ENCODE measurements at places on chromosomes 3 and 15.

DNA sequence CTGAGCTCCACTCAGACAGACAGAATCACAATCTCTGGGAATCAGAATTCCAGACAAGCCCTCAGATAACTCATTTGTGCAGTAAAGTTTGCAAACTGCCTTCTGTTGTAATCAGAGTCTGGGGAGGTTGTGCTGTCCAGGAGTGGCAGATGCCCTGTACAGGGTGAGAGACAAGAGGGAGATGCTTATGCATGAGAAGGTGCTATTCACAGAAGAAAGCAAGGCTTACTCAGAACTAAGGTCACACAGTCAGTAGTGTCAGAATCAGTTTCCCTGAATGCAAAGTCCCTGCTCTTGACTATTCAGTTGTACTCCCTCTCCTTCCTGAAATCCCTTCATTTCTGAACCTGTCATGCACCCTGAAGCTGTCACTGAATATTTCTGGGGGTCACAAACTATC, 43.7 kb downstream of the SRPRB start:
- H3K4me3 ChIP-seq = no peak overlapping the region
- no peak overlapping the region for H3K27ac ChIP-seq
- no peaks in the 10 kb centered on the region for H3K36me3 ChIP-seq
- H3K4me1 ChIP-seq = no peaks in the 10 kb centered on the region

GRCh38 chr15:59199626-59200465, 6.8 kb upstream of the LDHAL6B start:
- DNase-seq = no peak
- no peaks in the 10 kb centered on the region for H3K4me1 ChIP-seq
- peaks cover 14% of the 10 kb centered on the region for H3K36me3 ChIP-seq
- no peak overlapping the region for H3K27ac ChIP-seq
- no peaks in the 10 kb centered on the region for H3K27me3 ChIP-seq

- no peaks in the 10 kb centered on the region for H3K27me3 ChIP-seq
- H3K36me3 ChIP-seq = no peaks in the 10 kb centered on the region
- DNase-seq = no peak
- H3K27ac ChIP-seq = no peak overlapping the region
- H3K4me1 ChIP-seq = no peaks in the 10 kb centered on the region
Observed at GRCh38 chr3:132245552-132246142, 71.6 kb upstream of the ACP3 start.

DNA sequence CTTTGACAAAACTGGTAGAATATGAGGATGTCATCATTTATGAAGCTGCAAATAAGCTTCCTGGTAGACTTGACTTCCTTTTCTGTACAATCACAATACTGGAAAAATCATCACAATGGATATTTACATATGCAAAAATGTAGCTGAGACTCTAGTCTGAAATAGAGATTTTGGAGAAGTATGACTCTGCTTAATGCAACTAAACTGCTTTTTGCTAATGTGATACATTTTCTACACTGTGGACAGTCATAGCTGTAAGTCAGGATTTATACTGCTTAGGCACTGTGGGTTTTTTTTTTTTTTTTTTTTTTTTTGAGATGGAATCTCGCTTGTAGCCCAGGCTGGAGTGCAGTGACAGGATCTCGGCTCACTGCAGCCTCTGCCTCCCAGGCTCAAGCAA, 34.5 kb upstream of the ST3GAL6 start:
- no peaks in the 10 kb centered on the region for H3K36me3 ChIP-seq
- H3K4me1 ChIP-seq = no peaks in the 10 kb centered on the region
- H3K27me3 ChIP-seq = no peaks in the 10 kb centered on the region
- no peak for DNase-seq

DNA sequence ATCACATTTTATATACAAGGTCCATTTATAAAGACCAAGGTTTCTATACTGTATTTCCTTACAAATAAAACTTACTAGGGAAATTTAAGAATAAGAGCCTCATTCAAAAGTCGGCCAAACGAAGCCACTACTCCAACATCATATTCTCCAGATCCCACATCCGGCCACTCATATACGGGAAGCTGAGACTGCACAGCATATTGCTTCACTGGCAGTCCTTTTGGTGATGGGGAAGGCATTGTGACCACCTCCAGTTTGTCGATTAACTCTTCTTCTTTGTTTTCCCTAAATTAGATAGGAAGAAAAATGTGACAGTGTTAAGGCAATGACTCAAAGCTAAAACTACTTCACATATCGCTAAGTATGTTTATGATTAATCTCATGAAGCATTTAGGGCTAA, 2.7 kb downstream of the MTFMT start:
- H3K36me3 ChIP-seq = peaks cover 32% of the 10 kb centered on the region
- peaks cover 6% of the 10 kb centered on the region for H3K4me1 ChIP-seq

- H3K27ac ChIP-seq = no peak overlapping the region
- no peak overlapping the region for H3K4me3 ChIP-seq
- no peaks in the 10 kb centered on the region for H3K4me1 ChIP-seq
Observed at GRCh38 chr15:72861354-72861910, 77.9 kb upstream of the ADPGK start.

- H3K27me3 ChIP-seq = no peaks in the 10 kb centered on the region
- no peak for DNase-seq
- H3K36me3 ChIP-seq = no peaks in the 10 kb centered on the region
- no peaks in the 10 kb centered on the region for H3K4me1 ChIP-seq
- no peak overlapping the region for H3K27ac ChIP-seq
Observed at GRCh38 chr3:127663151-127663550, 9.6 kb upstream of the ABTB1 start.

- H3K4me3 ChIP-seq = no peak overlapping the region
- H3K4me1 ChIP-seq = peaks cover 14% of the 10 kb centered on the region
- no peak overlapping the region for H3K27ac ChIP-seq
- no peaks in the 10 kb centered on the region for H3K27me3 ChIP-seq
Observed at GRCh38 chr15:66644869-66645268, 57.2 kb upstream of the SMAD6 start.

GRCh38 chr15:60325905-60326304, 71.9 kb downstream of the ANXA2 start:
- H3K4me3 ChIP-seq = no peak overlapping the region
- no peak for DNase-seq
- peaks cover 29% of the 10 kb centered on the region for H3K27me3 ChIP-seq
- peaks cover 9% of the 10 kb centered on the region for H3K4me1 ChIP-seq
- H3K36me3 ChIP-seq = no peaks in the 10 kb centered on the region
